ENCODE measurements at places on chromosomes 11 and 22.

DNA sequence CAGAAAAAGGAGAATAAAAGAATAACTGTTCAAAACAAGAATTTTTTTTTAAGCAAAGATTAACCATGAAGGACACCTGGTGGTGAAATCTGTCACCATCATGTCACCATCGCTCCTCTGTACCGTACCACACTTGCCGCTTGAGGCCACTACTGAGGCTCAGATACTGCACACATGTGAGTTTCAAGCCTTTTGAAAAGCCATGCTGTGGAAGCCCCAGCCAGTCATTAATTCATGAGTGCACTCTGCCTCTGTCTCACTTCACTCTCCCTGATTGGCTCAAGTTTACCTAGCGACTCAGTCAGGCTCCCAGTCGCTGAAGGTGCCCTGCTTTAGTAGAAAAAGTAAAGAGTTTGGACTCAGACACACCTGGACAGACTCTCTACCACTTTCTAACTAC, 6.6 kb upstream of the MS4A12 start:
- DNase-seq: no peak

GRCh38 chr22:34001701-34002466, 81.6 kb upstream of the LARGE1 start:
- no peak for DNase-seq

DNA sequence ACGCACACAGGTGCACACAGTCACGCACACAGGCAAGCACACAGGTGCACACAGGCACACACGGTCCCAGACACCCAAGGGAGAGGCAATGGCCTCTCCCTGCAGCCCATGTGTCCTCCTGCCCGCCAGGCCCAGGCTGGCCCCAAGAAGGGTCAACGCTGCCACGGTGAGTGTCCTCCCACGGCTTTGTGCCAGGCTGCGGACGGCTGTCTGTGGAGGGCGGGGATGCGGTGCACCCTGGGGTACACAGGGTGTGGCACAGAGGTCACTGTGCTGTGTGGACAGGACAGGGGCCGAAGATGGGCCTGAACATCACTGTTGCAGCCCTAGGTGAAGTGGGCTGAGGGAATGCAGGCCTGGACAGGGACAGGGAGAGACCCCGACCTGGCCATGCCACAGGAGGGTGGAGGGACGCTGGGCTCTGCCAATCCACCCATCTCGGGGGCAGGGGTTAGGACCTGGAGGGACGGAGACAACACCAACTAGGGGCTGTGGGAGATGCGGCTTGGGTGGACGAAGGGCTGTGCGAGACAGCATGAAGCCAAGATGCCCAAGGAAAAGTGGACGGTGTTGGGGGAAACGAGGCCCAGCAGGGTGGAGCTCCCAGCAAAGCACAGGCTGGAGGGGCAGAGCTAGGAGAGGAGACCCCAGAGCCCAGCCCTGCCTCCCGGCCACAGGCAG, 523.8 kb downstream of the BRD1 start:
- DNase-seq: no peak

- no peak for DNase-seq
Measured at GRCh38 chr11:91243630-91244029, 981.0 kb upstream of the FAT3 start.

All from CD4-positive, alpha-beta T cell (primary cell).